ENCODE measurements at places on chromosomes 12 and 14.
A peak's percentile ranks its signal among the peaks of the same experiment; 100 is the strongest.

DNA sequence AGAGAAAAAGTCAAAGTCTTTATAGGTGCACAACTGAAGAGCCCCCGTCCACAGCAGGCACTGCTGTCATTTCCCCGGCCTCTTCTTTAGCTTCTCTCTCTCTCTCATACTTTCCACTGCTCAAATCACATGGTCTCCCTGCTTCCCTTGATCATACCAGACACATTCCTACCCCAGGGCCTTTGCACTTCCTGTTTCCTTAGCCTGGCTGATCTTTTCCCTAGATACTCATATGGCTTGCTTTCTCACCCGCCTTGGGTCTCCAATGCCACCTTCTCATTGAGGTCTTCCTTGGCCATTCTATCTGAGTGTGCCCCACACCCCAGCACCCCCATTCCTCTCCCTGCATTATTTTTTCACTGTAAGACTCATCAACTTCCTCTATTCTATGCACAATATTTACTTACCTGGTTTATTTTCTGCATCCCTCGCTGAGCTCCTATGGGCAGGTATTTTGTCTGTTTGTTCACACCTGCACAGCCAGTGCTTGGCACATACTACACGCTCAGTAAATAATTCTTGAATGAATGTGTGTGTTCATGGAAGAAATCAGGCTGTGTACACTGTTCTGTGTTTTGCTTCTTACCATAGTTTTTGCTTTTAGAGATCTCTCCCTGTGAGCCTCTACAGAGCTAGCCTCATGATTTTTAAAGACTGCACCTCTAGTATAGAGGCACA is 31.9 kb downstream of the SERPINA1 start:
- DNase-seq: no peak

GRCh38 chr14:99749763-99750715 is 43.2 kb upstream of the EML1 start:
- no peak for DNase-seq

DNA sequence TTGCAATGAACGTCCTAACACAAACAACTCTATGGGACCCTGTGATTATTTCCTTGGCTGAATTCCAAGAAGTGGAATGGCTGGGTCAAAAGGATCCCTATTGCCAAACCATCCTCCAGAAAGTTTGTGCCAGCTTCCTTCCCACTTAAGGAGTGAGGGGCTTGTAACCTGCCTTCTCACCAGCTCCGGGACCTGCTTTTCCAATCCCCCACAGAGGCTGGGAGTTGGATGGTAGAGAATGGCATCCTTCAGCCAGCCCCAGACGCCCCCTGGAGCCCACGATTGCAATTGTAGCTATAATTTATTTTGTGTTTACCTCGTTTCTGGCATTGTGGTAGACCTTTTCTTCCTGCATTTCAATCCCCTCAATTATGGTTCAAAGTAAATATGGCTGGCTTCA is 9.7 kb upstream of the ZDHHC22 start:
- DNase-seq: peak; percentile 35

DNA sequence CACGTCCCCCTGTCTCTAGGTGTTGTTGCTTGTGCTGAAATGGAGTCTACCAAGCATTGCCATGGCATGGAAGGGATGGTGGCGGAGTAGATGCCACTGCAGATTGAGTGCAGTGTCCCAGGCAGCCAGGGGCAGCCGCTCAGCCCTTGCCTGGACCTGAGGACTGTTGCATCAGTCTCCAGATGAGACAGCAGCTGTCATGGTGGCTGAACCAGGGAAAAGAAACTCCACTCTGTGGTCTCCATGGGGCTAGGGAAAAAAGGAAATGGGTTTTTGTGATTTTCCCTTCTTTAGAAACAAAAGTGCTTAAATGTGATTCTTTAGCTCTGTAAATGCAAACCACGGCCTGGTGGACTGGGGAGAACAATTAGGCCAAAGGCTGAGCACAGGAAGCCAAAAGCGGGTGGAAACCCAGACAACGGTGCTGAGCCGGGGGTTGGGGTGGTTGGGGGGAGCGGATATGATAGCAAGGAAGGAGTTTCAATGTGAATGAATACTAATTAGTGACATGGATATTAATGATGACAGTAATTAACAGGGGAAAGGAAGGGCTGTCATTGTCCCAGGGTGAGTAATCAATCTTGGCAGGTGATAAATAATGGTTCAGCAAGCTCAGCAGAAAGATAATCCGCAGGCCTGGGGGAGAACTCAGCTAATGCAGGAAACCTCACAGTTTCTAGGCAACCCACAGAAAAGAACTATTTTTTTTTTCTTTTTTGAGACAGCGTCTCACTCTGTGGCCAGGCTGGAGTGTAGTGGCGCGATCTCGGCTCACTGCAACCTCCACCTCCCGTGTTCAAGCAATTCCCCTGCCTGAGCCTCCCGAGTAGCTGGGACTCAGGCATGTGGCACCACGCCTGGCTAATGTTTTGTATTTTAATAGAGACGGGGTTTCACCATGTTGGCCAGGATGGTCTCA is 442.6 kb downstream of the DPF3 start:
- no peak for DNase-seq

- DNase-seq: no peak
Measured at GRCh38 chr14:28483506-28483905, 283.1 kb upstream of the FOXG1 start.

DNA sequence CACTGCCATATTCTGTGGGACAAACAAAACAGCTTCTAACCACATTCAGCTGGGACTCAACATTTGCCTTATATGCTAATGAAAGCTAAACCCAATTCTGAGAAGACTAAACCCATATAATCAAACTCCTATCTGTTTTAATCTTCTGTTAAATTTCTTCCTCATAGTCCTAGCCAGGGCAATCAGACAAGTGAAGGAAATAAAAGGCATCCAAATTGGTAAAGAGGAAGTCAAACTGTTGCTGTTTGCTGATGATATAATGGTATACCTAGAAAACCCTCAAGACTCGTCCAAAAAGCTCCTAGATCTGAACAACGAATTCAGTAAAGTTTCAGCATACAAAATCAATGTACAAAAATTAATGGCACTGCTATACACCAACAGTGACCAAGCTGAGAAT is 157.1 kb downstream of the PHLDA1 start:
- no peak for DNase-seq

- no peak for DNase-seq
Measured at GRCh38 chr12:101855976-101856375, 21.4 kb upstream of the DRAM1 start.

DNA sequence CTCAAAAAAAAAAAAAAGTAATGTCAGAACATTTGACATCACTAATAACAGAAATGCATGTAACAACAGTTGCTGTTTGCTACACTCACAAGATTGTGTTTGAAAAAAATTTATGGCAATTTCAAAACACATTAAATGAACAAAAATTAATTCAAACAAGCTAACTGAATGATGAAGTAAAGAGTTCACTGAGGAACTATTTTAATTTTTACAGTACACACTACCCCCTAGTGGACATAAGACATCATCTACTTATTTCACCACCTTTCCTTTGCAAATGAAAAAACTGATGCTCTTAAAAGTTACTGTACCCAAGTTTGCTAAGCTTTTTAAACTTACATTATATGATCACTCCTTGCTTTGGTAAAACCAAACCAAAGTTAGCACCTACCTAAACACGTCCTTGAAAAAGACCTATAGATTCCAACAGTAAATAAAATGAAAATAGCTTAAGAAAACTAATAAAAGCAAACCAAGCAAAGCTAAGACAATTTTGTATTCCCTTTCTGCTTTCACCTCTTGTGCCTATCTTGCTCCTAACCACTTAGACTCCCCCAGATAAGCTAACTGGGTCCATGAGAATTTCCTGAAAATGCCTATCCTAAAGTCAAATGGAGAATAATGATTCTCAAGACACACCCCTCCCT is 22.2 kb downstream of the UBE2N start:
- peak; percentile 49 for DNase-seq

DNA sequence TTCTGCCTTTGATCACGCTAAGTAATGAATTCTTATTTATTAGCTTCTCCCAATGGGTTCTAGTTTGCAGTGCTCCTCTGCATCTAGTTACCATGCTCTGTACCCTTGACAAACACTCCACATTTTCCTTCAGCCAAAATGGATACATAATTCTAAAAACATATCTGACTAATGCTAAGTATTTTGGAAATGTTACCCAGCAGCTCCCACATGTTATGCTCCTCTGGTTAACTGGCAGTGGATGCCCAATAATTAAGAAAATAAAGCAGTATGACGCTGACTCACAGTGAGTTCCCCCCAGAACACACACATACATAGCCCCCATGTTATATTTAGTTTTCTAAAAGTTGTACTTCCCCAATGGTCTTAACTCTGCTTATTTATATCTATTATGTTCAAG is 74.6 kb downstream of the STXBP6 start:
- DNase-seq: no peak

- no peak for DNase-seq
Measured at GRCh38 chr12:30146561-30146960, 362.8 kb upstream of the TMTC1 start.

GRCh38 chr14:95261616-95262510 is 57.8 kb downstream of the CLMN start:
- no peak for DNase-seq

- DNase-seq: no peak
Measured at GRCh38 chr12:112439769-112440168, 21.0 kb downstream of the PTPN11 start.

DNA sequence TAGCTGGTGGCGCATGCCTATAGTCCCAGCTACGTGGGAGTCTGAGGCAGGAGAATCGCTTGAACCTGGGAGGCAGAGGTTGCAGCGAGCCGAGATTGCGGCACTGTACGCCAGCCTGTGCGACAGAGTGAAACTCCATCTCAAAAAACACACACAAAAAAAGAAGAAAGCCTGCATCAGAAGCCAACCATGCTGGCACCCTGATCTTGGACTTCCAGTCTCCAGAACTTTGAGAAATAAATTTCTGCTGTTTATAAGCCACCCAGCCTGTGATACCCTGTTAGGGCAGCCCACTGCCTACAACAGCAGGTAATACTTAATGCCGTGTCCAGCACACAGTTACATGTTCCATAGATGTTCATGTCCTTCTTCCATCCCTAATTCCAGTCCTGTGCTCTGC is 62.7 kb downstream of the NDUFA12 start:
- DNase-seq: no peak

- DNase-seq: no peak
Measured at GRCh38 chr12:132343294-132344004, 14.1 kb upstream of the GALNT9 start.

DNA sequence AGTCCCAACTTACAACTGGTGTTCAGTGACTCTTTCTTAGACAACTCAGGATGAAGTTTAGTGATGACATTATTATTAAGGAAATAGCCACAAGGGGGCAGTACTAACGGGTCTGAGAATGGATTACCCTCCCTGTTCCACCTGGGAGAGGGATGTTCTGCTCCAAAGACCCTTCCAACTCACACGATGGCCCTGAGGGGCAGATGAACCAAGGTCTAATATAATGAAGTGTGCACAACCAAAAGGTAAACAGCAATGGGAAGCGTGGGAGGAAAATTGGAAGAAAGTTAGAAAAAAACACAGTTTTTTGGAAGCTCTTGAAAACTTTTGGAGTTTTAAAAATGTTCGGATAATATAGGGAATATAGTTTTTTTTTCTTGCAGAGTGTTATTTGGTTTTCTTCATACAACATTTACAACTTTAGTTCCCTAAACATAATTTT is 24.0 kb downstream of the FGF6 start:
- DNase-seq: peak; percentile 64

DNA sequence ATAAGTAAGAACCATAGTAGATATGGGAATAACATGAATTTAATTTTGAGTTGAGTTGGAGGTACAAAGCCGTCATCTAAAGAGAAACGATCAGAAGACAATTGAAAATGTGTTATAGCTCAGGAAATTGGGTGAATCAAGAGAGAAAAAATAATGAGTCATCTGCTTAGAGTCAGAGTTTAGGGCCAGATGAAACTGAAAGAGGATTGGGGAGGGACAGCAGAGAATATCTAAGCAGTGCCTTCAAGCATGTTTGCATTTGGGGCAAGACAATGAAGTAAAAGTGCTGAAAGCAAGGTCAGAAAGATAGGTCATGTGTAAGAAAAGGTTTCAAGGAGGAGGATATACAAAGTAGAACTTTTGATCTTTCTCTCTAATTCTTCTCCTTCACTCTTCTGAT is 49.4 kb downstream of the SLC15A5 start:
- peak; percentile 12 for DNase-seq

- no peak for DNase-seq
Measured at GRCh38 chr14:30849354-30849753, 25.0 kb upstream of the COCH start.
